Naive thymus-derived CD8-positive, alpha-beta T cell (primary cell): ENCODE measurements at places on chromosomes 6 and 20. TPM values are rescaled to one million over a fixed set of nuclear protein-coding genes. Genes with fewer than 3 reads are reported as not detected.
A peak's percentile ranks its signal among the peaks of the same experiment; 100 is the strongest.

DNA sequence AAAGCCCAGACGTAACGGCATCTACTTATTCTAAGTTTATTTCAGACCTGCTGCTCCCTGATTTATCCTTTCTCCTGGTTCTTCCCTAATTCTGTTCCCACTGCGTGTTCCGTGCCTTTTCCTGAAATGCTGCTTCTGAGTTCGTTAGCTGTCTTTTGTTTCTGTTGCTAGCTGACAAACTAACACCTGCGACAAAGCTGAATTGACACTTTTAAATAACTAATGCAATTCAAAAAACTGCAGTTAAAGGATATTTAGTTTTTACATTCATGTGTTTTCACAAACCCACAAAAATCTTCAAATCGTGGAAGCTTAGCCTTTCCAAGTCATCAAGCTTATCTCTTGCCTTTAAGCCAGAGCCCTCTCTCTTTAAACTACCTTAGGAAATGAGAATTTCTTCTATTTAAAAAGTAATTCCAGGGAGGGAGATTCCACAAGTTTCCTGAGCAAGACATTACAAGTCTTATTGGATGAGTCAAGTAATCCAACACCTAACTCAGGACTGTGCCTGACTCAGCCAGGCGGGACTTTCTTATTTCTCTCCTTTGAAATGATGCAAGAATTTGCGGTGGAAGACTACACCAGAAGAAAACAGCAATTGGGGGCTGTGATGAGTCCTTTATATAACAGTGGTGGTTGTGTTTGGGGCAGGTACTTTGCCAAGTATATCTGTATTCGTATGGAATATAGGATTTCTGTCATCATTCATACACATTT is 6.3 kb downstream of the ADTRP start:
- no peaks in the 10 kb centered on the region for H3K36me3 ChIP-seq
- H3K4me1 ChIP-seq, result peaks cover 14% of the 10 kb centered on the region
- H3K27ac ChIP-seq, result no peak overlapping the region
- no peak overlapping the region for H3K4me3 ChIP-seq
- DNase-seq, result no peak

GRCh38 chr20:63767456-63767855 is 27.9 kb downstream of the SLC2A4RG start:
- H3K4me3 ChIP-seq, result no peak overlapping the region
- no peaks in the 10 kb centered on the region for H3K36me3 ChIP-seq
- no peak for DNase-seq
- H3K27me3 ChIP-seq, result no peaks in the 10 kb centered on the region

DNA sequence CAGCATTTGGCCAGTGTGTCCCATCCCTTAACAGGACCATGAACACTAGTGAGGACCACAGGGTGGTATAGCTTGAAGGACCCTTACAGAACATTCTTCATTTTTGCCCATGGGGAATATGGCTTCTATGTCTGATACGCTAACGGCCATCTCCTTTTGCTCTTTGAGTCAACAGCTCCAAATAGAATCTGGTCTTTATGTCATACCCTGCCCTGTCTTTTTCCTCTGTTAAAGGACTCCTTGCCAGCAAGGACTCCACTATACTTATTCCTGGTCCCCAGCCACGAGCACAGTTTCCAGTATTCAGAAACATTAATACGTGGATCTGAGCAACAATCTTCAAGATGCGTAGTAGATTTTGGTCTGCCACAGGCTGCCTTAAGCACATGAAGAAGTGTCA is 22.5 kb downstream of the SERPINB1 start:
- no peak overlapping the region for H3K4me3 ChIP-seq
- H3K36me3 ChIP-seq, result peaks cover 13% of the 10 kb centered on the region
- no peaks in the 10 kb centered on the region for H3K27me3 ChIP-seq
- no peak for DNase-seq

- H3K4me1 ChIP-seq, result no peaks in the 10 kb centered on the region
- H3K27ac ChIP-seq, result no peak overlapping the region
- H3K4me3 ChIP-seq, result no peak overlapping the region
- no peaks in the 10 kb centered on the region for H3K27me3 ChIP-seq
- DNase-seq, result no peak
Measured at GRCh38 chr6:151917531-151918329, 110.2 kb downstream of the ESR1 start.

DNA sequence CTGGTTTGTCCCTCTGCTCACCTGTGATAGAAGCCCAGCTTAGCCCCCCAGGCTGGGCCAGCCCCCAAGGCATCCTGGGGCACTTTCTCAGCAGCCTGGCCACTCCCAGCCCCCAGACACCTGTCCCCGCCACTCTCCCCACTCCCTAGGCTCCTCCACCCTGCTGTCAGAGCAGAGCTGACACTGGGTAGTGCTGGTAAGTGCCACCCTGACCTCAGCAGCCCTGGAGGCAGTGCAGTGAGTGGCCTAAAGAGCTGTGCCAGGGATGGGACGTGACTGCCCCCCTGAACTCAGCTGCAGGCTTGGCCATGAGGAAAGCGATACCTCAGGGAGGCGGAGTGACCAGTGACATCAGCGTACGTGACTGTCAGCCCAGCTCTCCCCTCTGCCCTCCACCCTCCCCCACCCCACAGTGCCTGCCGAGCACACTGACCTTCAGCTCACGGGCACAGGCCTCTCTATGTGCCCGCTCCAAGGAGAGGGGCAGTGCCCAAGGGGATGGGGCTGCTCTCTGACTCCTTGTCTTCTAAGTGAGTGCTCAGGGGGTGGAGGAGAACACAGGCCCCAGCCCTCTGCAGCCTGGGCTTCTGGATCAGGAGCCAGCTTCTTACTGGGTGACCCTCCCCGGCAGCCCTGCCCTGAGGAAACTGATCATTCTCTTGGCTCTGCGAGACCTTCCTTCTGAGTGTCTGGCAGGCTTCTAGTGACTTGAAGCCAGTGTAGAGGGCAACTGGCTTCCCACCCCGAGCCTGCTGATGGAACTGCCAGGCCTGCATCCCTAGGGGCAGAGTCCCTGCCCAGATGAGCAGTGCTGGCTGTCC is 172.7 kb downstream of the MRPL14 start:
- no peak overlapping the region for H3K27ac ChIP-seq
- no peak overlapping the region for H3K4me3 ChIP-seq
- no peak for DNase-seq
- peaks cover 36% of the 10 kb centered on the region for H3K27me3 ChIP-seq
- no peaks in the 10 kb centered on the region for H3K4me1 ChIP-seq
- H3K36me3 ChIP-seq, result no peaks in the 10 kb centered on the region

GRCh38 chr6:128252341-128253176 is 267.8 kb downstream of the PTPRK start:
- no peaks in the 10 kb centered on the region for H3K36me3 ChIP-seq
- H3K27ac ChIP-seq, result peak overlapping the region; percentile 23
- H3K4me1 ChIP-seq, result peaks cover 33% of the 10 kb centered on the region

DNA sequence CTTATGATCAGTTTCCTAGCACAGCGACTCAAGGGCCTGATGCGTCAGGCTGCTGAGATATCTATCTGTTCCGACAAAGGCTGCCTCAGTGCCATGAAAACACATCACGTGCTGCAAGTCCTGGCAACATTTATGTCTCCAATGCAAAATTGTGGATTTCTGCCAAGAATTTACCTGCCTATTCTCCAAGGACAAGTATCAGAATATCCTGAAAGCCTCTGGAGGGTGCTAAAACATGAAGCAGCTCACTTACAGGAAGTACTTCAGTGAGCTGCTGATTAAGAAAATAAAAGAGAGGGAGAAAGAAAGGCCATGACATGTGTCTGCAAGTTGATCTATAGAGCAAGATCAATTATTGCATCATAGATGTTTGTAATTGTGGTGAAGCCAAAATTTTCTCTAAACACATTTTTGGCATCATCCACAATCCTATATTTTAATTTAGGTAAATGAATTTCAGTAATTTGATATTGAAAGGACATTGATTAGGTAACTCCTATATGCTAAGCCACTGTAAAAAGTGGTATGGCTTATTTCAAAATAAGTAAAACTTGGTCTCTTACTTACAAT is 25.8 kb upstream of the TPBG start:
- DNase-seq, result no peak
- H3K27ac ChIP-seq, result no peak overlapping the region
- peaks cover 4% of the 10 kb centered on the region for H3K36me3 ChIP-seq
- no peak overlapping the region for H3K4me3 ChIP-seq
- peaks cover 12% of the 10 kb centered on the region for H3K27me3 ChIP-seq

DNA sequence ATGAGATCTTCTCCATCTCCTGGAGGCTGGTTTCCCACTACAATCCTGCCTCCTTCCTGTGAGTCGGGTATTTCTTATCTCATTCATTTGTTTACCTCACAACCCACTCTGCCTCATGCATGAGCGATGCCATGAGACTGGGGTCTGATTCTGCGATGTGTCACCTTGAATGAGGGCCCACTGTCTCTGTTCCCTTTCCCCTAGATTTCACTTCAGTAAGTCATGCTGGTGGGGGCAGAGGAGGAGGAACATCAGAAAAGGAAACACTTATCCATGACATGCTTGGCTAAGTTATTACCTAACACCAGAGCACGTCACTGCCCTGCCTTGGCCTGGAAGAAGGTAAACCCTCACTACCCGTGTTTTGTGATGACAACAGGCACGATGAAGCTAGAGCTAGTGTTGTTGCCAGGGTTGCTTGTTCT is 337.4 kb upstream of the PRDM1 start:
- H3K27me3 ChIP-seq, result peaks cover 13% of the 10 kb centered on the region
- no peaks in the 10 kb centered on the region for H3K4me1 ChIP-seq
- no peak for DNase-seq
- no peak overlapping the region for H3K27ac ChIP-seq
- H3K4me3 ChIP-seq, result no peak overlapping the region

- no peak for DNase-seq
- H3K27me3 ChIP-seq, result peaks cover 43% of the 10 kb centered on the region
- no peaks in the 10 kb centered on the region for H3K36me3 ChIP-seq
- H3K4me3 ChIP-seq, result no peak overlapping the region
- no peaks in the 10 kb centered on the region for H3K4me1 ChIP-seq
Measured at GRCh38 chr6:167530951-167531350, 206.1 kb downstream of the TTLL2 start.

DNA sequence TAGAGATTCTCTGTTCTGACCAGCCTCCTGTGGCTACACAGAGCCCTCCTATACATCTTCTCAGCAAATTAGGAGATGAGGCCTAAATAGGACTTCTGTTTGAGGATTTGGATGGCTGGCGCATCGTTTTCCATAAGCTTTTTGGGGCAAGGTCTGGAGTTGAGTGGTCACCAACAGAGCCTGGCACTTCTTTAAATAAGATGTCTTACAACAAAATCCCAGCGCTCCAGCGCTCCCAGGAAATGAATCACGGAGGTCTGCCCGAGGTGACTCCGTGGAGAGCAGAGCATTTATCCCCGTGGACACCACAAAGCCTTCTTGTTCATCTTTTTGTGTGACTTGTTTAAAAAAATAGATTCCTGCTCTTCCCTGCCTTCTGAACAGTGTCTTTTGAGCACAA is 75.3 kb downstream of the GNAS-AS1 start:
- H3K4me3 ChIP-seq, result no peak overlapping the region
- H3K36me3 ChIP-seq, result no peaks in the 10 kb centered on the region
- no peaks in the 10 kb centered on the region for H3K4me1 ChIP-seq
- peaks cover 28% of the 10 kb centered on the region for H3K27me3 ChIP-seq
- H3K27ac ChIP-seq, result peak overlapping the region; percentile 31
- DNase-seq, result no peak

GRCh38 chr20:7629880-7630279 is 310.4 kb downstream of the HAO1 start:
- H3K4me1 ChIP-seq, result no peaks in the 10 kb centered on the region
- H3K4me3 ChIP-seq, result no peak overlapping the region
- H3K36me3 ChIP-seq, result no peaks in the 10 kb centered on the region
- H3K27me3 ChIP-seq, result no peaks in the 10 kb centered on the region
- DNase-seq, result no peak
- H3K27ac ChIP-seq, result no peak overlapping the region

NDUFAF4 gene
- 19.6 TPM for total RNA-seq

RTEL1 gene
- 25.5 TPM for total RNA-seq

CLPSL1 gene
- total RNA-seq, result not detected
